ENCODE measurements at places on chromosomes 5 and 9.

GRCh38 chr5:78490709-78491485 is 130.5 kb downstream of the SCAMP1 start:
- no peak for DNase-seq

DNA sequence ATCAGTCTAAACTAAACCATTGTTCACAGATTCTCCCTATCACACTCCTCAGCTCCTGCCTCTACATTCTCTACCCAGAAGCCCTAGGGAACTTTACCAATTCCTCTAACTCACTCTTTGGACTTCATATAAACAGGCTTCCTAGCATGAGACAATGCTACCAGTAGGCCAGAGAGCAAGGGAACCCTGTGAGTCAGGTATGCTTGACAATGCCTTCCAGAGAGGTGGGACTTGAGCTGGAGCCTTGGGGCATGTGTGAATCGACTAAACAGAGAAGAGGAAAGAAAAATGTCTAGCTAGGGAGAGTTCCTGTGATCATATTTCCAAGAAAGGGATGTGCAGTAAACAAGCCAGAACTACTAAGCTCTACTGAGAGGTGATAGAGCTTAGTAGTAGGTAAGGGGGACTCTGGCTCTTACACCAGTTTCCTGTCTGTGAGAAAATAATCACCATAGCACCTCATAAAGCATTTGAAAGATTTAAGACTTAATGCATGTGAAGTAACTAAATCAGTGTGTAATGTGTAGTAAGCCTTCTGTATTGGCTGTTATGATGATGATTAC is 6.4 kb upstream of the RFK start:
- no peak for DNase-seq

- no peak for DNase-seq
Measured at GRCh38 chr5:119289438-119290044, 66.3 kb upstream of the TNFAIP8 start.

DNA sequence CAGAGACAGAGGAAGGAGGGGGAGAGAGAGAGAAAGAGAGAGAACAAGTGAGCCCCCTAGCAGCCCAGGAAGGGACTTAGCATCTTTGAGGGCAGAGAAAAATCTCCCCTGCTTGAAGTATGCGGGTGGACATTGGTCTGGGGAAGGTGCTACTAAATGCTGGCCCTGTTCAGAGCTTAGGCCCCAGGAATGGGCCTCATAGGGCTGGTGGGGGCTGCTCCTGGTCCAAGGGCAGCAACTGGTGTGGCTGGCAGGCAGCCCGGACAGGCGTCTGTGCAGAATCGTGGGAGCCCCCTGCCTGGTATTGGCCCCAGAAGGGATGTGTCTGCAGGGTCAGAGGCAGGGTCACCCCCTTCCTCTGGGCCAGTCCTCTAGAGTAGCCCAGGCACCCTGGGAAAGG is 47.8 kb upstream of the SUSD3 start:
- no peak for DNase-seq

DNA sequence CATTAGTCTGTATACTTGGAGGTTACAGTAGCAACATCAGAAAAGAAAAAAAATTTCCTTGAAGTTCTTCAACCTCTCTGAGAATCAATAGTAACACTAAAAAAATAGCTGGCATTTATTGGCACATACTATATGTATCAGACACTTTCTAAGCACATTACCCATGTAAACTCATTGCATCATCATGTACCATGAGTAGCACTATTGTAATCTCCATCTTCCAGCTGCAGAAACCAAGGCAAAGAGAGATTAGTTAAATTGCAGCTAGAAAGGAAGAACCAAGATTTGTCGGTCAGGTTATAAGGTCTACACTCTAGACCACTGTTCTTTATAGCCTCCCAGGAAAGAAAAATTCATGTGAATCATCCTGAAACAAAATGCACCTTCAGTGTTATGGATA is 31.4 kb upstream of the RAB3C start:
- DNase-seq, result no peak

DNA sequence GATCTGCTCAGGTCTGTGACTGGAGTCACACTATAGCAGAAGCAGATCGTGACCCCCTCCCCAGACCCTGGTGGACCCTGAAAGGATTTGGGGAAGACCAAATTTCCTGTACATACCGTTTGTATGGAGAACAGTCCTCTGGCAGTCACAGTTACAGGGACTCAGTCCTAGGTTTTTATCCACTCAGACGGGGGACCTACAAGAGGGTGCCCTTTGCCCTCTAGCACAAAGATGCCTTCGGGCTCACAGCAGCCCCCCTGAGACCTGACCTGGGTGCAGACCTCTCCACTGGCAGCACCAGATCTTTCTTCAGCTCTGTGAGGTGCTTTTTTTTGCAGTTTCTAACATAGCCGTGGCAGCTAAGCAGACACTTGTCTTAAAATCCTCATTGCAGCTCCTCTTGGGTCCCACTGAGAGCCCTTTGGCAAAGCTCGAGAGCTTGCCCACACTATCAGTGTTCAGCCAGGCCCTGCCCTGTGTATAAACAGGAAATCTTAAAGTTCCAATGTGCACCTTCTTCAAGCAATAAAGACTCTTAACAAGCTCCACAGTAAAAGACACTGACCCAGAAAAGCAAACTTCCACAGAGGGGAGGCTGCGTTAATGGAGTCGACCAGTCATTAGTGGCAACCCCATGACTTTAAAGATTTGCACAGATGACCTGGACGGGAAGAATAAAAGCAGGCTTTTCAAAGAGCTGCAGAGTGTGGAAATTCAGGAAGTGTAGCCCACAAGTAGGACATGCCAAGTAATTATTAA is 71.8 kb upstream of the LHFPL2 start:
- no peak for DNase-seq

DNA sequence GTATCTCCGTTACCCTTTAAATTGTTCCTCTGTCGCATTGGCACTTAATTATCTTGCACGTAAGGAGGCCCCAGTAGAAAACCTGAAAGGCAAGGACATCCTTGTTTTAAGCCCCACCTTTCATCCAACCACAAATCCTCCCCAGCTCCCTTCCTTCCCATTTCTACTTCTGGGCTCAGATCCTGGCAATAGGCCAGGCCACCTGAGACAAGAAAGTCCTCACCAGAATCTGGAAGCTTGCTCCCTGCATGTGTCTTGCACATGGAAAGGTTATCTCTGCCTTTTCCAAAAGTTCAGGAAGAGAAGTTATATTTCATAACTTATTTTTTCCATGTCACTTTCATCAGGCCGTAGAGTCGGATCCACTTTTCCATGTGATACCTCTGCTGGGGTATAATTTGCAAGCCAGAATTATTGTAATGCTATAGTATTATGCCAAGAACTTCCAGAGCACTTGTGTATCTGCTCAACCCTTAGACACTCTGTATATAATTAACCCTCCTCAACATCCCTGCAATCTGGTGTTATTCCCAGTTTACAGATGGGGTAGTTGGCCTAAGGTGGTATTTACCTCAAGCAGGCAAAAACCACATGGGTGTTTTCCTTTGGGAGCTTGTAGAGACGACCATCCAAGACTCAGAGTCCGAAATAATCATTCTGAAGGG is 2.6 kb upstream of the SHB start:
- peak; percentile 24 for DNase-seq

DNA sequence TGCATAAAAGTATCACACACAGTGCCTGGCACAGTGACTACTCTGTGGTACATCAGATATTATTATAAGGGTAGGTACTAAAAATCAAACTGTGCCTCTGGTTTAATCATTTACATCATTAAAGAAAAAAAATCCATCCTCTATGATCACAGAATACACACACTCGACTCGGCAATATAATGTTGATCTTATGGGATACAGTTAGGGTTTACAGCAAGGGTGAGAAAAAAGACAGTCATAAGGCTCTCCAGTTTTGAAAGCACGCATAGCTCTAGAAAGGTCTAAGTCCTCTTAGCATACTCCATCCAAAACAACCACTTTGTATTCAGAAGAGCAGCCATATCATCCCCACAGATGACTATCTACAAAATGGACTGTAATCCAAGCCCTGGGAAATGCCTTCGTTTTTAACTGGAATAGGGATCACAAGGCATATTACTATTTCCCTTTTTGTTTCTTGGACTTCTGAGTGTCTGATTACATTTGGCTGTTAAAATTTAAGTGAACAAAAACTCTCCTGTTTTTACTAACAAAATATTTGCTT is 26.6 kb downstream of the TRPM3 start:
- DNase-seq, result no peak

- no peak for DNase-seq
Measured at GRCh38 chr9:125508249-125508648, 198.8 kb downstream of the MAPKAP1 start.

DNA sequence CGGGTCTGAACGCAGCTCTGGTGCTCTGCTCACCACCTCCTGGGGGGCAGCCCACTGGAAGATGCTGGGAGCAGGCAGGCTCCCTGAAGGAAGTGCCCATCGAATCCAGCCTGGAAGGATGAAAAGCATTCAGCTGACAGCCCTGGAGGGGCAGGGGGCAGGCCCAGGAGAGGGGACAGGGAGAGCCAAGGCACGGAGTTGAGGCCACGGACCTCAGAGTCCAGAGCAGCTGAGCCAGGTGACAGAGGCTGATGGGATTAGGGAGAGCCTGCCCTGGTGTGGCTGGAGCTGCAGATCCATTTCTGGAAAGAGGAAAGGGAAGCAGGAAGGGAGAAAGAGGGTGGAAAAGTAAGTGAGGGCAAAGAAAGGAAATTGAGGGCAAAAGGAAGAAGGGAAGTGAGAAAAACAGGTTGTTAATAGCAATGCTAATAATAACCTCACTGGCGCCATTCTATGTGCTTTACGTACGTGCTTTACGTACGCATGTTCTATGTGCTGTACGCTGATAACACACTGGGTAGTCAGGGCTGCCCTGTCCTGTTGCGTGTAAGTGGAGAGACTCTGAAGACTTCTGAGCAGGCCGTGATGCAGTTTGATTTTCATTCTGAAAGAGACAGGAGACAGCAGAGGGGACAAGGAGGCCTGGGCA is 52.6 kb downstream of the LMX1B start:
- DNase-seq, result no peak

DNA sequence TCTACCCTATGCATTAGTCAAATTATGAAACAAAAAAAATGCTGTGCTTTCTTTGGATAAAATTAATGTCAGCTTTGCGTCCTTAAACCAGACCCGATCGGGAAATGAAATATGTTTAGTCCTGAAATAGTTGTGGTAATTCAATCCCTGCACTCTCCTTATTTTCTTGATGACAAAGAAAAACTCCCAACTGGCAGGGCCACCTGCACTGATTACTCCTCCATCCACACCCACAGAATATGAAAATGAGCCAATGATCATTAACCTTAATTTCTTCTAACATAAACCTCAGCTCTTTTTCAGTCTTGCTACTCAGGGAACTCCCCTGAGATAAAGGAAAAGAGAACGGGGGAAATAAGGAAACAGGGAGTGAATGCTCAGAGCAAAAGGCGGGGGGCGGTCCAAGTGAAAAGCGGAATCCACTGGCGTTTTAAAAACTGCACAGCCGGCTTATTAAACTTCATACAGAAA is 245.3 kb downstream of the BNC2 start:
- no peak for DNase-seq

DNA sequence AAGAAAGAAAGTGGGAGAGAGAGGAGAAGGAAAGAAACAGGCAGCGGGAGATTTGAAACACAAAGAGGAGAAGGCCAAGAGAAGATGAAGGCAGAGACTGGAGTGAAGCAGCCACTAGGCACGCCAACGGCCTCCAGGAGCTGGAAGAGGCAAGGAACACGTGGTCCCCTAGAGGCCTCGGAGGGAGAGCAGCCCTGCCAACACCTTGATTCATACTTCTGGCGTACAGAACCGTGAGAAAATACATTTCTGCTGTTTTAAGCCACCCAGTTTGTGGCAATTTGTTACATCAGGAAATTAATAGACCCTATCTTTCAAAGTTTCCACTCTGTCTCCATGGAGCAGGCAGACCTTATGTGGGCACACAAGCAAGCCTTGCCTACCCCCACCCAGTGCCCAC is 133.4 kb downstream of the ACTL7B start:
- DNase-seq, result no peak

All from sigmoid colon (tissue), 7 donors.